ELR (cell line): ENCODE measurements at places on chromosomes 3 and 15.

DNA sequence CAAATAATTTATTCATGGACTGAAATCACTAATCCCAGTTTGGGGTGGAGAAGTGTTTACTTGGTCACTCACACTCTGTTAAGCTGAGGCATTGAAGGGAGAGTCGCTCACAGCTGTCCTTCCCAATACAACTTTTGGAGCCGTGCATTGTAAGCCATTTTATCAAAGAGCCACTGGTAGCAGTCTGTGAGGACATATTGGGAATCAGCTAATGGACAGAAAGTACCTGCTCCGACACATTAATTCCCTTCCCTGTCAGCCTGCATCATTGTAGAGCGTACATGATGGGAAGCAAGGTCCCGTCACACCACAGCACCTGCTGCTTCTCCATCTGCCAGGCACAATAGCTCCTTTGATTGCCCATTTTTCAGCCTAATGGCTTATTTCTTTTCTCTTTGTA lies 643.2 kb downstream of the SQOR start:
- no peak for DNase-seq

- no peak for DNase-seq
These were observed 18.8 kb downstream of the CXCR6 start for GRCh38 chr3:45962033-45962432.

DNA sequence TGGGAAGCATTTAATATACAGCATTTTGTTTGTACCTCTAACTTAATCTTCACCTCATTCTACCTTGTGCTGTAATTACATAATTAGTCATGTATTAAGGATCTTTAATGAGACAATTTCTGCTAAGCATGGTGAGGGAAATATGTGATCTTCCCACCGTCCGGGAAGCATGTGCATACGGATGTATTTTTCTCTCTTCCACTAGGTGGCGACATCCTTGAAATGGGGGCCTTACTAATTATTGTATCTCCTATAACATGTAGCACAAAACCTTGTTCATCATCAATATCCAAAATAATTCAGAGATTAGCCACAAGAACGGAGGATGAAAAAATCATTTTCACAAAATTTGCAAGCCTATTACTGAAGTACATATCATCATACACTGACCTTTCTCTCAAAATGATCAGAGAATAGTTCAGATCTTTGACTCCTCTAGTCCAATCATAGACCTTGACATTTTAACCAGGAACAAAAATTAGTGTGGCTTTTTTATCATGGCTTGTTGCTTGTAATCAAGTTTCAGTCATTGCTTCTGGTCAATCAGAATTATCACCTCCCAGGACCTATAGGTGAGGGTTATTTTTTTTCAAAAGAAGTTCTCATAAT lies 148.9 kb upstream of the GBE1 start:
- peak; percentile 60 for DNase-seq

DNA sequence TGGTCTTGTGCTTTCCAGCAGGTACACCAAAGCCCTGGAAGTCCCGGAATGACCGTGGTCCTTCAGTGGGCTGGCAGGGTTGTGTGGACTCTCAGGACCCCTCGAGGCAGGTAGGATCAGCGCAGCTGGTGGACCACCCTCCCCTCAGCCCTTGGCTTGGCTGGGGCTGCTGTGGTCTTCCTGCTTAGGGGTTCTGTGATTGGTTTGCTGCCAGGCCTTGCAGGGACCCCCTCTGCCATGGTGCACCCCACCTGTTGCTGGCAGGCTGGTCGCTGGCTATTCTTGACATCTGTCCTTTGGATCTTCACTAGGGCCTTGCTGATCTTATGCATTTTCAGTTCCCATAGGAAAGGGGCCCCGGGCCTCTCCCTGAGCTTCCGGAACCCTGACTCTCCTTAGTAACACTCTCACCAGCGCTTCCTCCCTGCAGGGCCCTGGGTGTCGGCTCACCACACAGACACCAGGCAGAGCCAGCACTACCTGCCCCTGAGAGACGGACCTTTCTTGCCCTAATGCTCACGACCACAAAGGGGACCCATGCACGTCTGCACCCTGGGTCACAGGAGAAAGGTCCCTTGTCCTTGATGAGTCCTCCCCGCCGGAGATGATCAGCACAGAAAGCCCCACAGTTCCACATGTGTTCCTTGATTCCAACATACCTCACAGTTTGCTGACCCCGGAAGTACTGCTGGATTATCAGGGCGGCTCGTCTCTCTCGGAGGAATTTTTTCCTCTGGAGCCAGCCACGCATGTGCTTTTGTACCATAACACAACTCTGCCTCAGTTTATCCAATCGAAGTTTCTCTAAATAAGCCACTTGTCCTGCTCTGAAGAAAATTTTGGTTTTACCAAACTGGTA lies 51.7 kb downstream of the MYO5C start:
- DNase-seq: no peak

GRCh38 chr3:147618691-147619090 lies 209.5 kb downstream of the ZIC1 start:
- DNase-seq: no peak

DNA sequence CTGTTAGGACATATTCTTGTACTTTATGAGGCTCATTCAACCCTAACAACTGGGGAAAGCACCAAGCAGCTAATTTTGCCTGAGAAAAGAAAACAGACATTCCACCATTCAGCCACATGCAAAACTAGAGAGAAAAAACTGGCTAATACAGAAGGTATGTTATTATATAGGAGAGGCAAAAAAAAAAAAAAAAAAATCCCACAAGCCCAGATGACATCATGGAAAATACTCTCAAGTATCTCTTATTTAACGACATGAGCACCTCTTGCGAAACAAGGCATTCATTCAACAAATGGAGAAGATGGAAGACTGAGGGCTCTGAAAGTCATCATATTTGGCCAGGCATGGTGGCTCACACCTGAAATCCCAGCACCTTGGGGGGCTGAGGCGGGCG lies 61.5 kb downstream of the PRICKLE2 start:
- peak; percentile 89 for DNase-seq

DNA sequence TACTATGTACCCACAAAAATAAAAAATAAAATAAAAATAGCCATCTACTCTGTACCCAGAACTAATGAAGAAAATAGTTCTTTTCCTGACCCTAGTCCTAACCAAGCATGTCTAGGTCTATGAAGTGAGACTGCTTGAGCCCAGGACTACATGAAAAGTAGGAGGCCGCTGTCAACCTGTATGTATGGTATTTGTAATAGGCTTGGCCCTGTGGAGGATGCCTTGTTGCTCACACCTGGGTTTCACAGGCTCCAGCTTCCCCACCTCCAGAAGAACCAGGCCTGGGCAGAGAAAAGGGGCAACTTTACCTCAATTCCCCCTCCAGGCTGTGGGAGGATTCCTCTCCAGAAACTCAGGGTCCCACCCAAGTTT lies 6.8 kb upstream of the PKM start:
- peak; percentile 33 for DNase-seq

DNA sequence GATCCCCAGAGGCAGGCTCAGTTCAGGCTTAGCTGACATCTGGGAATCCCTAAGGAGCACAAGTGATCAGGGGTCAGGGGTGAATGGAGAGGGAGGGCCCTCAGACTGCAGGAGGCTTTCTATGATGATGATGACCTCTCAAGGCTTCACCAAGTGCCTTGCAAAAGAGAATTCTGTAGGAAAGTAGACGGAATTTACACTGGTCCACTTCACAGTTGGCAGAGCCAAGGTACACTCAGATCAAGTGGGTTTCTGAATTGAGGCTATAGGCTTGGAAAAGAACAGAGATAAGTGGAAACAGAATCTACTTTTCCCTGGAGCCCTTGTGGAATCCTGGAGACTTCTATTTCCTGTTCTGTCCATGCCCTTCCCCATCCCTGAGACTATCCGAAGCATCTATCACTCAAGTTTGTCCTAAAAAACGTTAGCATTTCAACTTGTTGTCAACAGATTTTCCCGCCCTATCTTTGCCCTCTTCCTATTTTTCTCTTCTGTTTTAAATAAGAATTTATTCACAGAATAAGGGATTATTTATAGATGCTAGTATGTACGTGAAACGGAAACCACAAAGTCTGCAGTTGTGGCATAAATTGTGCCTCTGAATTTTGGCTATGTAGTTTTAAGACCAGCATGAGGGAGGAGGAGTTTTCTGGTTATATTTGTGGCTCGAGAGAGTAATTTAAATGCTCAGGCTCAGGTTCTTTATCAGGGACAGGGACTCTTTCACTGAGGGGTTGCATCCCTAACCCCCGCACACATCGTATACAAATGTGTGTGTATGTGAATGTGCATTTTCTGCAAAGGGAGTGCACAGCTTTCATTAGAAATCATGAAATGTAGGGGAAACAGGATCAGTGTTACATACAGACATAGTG lies 12.8 kb downstream of the GCSAM start:
- DNase-seq: no peak

- no peak for DNase-seq
These were observed 178.4 kb downstream of the ATP10A start for GRCh38 chr15:25684521-25685431.

DNA sequence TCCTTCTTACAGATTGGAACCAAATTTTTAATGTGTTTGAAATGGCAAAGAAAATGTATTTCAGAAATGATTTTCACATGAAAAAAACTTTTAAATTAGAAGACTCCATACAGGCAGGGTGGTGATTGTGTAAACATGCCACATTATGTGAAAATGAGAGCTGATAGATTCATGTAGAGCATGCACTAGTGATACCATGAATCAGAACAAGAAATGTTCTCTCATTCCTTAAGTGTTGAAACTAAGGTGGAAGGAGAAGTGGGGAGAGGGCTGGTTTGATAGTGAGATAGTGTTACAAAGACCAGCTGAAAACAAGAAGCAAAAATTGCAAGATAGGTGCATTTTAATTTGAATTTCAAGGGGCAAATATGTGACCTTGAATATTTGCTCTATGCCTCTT lies 100.3 kb downstream of the CCNL1 start:
- DNase-seq: no peak

DNA sequence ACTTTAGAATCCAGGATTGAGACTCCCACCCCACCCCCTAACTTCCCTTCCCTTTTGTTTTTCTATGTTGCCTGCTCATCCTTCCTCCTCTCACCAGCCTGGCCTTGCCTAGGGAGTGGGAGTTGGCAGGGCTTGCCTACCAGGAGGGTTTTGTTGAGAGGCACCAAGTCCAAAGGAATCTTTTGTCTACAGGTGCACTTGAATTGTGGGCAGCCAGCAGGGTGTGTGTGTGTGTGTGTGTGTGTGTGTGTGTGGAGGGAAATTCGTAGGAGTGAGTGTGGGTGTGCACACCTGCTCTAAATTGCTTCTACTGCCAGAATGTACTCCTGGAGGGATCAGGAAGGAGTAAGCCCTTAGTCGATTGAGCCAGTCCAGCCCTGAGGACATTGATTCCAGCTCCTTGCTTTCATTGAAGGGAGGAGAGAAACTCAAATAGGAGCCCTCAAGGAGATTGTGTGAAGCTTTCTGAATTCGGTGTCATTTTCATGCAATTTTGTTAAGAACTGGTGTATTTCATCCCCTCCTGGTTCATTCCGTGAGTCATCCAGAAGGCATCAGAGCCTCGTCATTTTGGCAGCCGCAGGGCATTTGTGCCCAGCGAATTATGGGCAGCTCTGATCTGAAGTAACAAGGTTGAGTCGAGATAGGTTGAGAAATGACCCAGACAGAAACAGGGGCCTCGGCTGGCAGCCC lies 112.1 kb downstream of the SLCO3A1 start:
- peak; percentile 52 for DNase-seq

GRCh38 chr3:159455741-159456181 lies 532.9 kb upstream of the IL12A start:
- DNase-seq: peak; percentile 72

DNA sequence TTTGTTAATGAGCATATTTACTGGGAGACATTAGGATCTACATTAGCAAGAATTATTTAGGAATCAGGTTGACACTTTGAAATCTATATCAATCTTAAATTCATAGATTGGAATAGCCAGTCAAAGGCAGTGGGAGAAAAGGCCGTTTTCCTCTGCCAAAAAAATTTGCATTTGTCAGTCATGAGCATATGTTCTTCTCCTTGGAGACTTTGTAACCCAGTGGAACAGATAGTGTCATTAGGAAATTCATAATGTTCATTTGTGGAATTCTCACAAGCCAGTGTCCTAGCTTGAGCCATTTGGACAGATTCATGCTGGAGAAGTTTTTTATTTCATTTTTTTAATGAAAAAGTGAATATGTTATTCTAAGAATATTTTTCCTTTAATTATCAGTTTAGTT lies 260.1 kb downstream of the OXSM start:
- DNase-seq: no peak

- no peak for DNase-seq
These were observed 61.8 kb upstream of the ATP13A3 start for GRCh38 chr3:194548346-194549321.

DNA sequence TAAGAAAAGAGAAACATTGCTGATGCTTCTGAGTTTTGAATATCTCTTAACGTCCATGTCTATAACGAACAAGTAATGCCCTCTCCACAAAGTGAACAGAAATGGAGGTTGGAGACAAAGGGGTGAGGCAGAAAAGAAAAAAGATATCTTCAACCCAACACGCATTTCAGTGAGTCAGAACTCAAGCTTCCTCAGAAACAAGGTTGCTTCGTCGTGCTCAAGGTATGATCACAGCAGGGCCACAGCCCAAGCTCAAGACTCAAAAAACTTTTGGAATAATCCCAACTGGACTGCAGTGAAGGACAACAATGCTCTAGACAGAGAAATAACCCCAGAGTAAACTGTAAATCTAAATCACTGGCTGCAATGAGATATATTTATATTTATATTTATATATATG lies 18.9 kb downstream of the WNT5A start:
- DNase-seq: peak; percentile 85

GRCh38 chr15:70778258-70779076 lies 15.1 kb upstream of the UACA start:
- peak; percentile 94 for DNase-seq

DNA sequence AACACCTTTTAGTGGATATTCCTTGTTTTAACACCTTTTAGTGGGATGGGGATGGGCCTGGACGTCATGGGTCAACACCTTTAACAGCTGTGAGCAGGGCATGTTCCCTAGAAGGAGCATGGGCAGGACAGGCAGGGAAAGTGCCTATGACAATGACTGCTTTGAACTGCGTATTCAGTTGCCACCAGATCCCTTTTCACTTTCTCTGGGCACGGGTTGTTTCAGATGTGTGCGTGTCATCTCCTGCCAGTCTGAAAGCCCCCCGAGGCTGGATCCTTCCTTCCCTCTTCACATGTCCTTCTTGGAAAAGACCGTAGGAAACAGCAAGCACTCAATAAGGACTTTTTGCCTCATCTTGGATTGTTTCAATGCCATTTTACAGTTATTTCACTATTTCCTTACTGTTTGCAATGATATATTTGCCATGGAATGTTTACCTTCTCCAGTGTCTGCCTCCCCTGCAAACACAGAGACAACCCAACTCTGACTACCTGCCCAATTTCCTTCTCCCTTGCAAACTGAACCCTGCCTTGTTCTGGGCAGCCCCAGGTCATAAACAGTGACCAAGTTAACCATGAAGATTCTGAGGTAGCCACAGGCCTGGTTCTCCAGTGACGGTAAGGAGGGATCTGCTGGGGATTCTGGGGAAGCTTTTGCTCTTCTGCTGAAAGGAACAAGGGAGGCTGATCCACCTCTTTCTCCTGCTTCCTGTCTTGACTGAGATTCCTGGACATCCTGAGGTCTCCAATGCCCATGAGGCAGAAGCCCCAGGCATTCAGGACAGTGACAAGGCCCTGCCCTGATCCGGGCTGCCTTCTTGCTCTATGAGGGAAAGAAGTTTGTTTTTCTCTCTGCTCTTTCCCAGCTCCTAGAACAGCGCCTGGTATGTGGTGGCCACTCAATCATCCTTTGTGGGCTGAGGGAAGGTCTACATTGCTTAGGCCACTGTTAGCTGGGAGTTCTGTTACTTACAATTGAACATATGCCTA lies 51.8 kb downstream of the NOX5 start:
- DNase-seq: no peak

GRCh38 chr15:28103831-28104230 lies 4.7 kb upstream of the OCA2 start:
- DNase-seq: no peak

- DNase-seq: peak; percentile 85
These were observed 67.1 kb downstream of the ATP2B2 start for GRCh38 chr3:10437995-10438901.
